ENCODE measurements at places on chromosomes 7 and 10. TPM values are rescaled to one million over a fixed set of nuclear protein-coding genes. Genes with fewer than 3 reads are reported as not detected.
A peak's percentile ranks its signal among the peaks of the same experiment; 100 is the strongest.

GRCh38 chr7:142811154-142811737 is 40.5 kb downstream of the PRSS2 start:
- no peak for DNase-seq
- peaks cover 42% of the 10 kb centered on the region for H3K27me3 ChIP-seq
- peaks cover 14% of the 10 kb centered on the region for H3K4me1 ChIP-seq
- H3K4me3 ChIP-seq = no peak overlapping the region
- no peak overlapping the region for H3K27ac ChIP-seq
- H3K36me3 ChIP-seq = no peaks in the 10 kb centered on the region

DNA sequence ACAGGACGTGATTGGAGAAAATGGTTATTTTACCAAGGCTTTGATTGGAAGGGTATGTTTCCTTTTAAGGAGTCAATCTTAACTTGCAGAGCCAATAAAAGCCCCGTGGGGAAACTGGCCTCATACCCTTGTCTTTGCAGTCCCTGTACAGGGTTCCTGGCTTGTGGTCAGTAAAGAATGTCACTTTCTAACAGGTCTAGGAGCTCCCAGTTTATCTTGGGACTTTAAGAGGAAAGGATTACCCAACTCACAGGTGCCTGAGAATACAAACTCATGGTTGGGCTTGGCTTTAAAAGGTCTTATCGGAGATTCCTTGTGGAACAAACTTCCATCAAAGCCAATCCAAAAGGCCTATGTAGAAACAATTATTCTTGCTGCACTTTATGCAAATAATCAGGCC is 221.8 kb downstream of the PHF14 start:
- H3K36me3 ChIP-seq = no peaks in the 10 kb centered on the region
- no peak overlapping the region for H3K4me3 ChIP-seq
- no peak for DNase-seq
- H3K27ac ChIP-seq = no peak overlapping the region
- peaks cover 35% of the 10 kb centered on the region for H3K4me1 ChIP-seq

GRCh38 chr7:155533120-155533826 is 13.1 kb downstream of the CNPY1 start:
- H3K27ac ChIP-seq = no peak overlapping the region
- no peak for DNase-seq
- no peaks in the 10 kb centered on the region for H3K36me3 ChIP-seq
- H3K4me3 ChIP-seq = peak overlapping the region; percentile 55
- peaks cover 12% of the 10 kb centered on the region for H3K4me1 ChIP-seq

GRCh38 chr10:71547876-71548846 is 151.4 kb downstream of the CDH23 start:
- no peaks in the 10 kb centered on the region for H3K27me3 ChIP-seq
- no peak for DNase-seq
- peaks cover 21% of the 10 kb centered on the region for H3K4me1 ChIP-seq

GRCh38 chr7:71131256-71132126 is 453 bp upstream of the GALNT17 start:
- H3K4me1 ChIP-seq = peaks cover 14% of the 10 kb centered on the region
- H3K36me3 ChIP-seq = no peaks in the 10 kb centered on the region
- peak; percentile 78 for DNase-seq
- H3K4me3 ChIP-seq = peak overlapping the region; percentile 77
- no peak overlapping the region for H3K27ac ChIP-seq

DNA sequence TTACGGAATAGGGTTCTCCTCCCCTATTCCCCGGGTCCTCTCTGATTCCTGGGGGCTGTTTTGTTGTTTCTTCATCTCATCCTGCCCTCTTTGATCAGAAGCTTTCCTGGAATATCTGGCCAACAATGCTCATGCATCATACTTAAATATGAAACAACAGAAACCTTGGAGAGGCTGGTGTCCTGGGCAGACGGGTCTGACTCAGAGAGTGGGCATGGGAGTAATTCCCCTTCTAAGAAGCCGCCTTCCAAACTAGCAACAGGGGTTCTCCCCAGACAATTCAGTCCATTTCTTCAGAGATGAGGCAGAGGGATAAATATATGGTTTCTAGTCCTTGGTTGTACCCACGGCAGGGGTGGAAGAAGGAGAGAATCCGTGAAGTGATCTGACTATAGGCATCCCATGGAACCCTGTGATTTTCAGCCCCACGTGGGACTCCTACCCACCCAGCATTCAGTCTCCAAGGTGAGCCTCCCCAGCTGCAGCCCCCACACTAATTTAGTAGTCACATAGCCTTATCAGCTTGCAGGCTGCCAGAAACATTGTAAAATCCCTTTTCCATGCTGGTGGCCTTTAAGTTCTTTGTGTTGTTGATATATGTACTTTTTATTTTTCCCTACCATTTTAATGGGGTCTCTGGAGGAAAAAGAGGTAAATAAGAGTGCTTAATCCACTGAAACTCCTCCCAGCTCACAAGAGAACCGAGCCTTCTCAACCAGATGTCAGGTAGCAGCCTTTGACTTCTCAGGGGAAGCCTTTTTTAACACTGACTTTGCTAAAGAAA is 119.2 kb downstream of the SFMBT2 start:
- DNase-seq = no peak
- H3K4me1 ChIP-seq = peaks cover 10% of the 10 kb centered on the region
- H3K27ac ChIP-seq = no peak overlapping the region
- H3K27me3 ChIP-seq = peaks cover 72% of the 10 kb centered on the region

GRCh38 chr10:29896053-29896452 is 163.3 kb downstream of the JCAD start:
- no peak overlapping the region for H3K4me3 ChIP-seq
- DNase-seq = no peak
- H3K27me3 ChIP-seq = no peaks in the 10 kb centered on the region
- peak overlapping the region; percentile 67 for H3K27ac ChIP-seq
- peaks cover 4% of the 10 kb centered on the region for H3K36me3 ChIP-seq

DNA sequence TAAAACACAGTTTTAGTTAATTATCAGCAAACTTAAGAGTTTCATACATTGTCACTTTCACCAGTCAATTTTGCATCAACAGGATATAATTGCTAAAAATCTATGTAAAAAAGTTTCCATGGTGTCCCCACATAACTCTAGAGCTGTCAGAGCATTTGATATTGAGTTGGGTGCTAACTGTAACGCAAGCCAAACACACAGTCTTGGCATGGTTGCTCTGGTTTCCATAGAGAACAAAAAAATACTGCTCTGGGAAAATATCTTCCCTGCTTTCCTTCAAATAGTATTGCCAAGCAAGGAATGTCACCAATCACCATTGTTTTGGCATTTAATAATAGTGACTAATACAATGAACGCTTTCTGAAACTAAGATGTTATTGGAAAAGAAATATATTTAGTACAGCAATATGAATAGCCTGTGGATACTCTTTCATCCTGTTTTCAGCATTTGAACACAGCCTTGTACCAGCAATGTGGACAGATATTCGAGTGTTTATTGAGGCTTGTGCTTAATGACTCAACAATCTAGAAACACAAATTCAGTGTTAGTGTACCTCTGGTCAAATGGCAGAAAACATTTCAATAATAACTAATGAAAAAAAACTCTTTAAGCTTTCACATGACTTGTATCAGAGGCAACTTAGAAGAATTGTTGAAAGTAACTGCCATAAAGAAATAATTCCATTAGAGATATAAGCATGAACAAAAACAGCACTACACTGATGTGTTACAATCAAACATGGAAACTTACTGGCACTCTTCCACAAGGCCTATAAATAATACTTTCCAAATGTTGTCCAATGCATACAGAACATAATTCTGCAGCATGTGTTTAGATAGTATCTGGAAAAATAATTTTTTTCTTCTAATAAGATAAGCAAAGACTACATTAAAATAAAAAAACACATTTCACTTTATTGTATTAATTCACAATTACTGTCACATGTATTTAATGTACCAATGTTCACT is 1469.5 kb upstream of the CELF2 start:
- peaks cover 4% of the 10 kb centered on the region for H3K36me3 ChIP-seq
- DNase-seq = no peak
- H3K27me3 ChIP-seq = no peaks in the 10 kb centered on the region
- H3K4me1 ChIP-seq = peaks cover 8% of the 10 kb centered on the region
- H3K4me3 ChIP-seq = no peak overlapping the region

The RGS10 gene
- total RNA-seq = 15.4 TPM

The WNT2 gene
- total RNA-seq = 19.9 TPM

The PPIF gene
- total RNA-seq = 36.3 TPM

The INMT gene
- 4.3 TPM for total RNA-seq

The VWDE gene
- total RNA-seq = 24.7 TPM

The HTRA1 gene
- total RNA-seq = 12.2 TPM

The ZNF716 gene
- not detected for total RNA-seq
